ENCODE measurements at places on chromosomes 16 and 17.
A peak's percentile ranks its signal among the peaks of the same experiment; 100 is the strongest.

DNA sequence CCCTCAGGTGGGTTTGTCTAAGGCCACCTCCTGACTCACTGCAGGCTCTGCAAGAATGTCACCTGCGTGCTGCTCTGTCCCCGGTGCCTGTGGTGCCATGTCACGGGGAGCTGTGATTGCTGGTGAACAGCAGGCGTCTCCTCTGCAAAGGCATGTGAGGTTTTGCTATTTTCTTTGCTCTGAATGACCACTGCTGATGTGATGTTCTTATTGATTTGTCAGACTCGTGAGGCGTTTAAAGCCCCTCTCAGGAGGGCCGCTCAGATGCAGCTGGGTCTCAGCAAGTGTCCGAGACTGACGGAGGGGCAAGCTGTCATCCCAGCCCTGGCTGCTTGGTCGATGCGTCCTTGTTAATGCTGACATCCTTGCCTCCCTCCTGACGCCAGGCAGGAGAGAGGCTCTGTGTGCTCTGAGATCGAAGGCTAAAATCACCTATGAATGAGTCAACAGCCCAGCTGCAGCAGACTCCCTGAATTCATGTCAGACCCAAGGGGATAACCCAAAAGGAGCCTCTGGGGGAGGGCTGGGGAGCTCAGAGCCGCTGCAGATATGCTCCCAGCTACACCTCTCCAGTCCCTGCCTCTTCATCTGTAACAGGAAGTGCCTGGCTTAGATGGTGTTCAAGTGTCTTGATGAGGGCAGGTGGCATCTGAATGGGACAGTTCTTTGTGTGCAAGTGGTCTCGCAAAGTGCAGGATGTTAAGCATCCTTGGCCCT is 11.8 kb upstream of the PEMT start:
- no peak for DNase-seq

- DNase-seq, result no peak
Observed at GRCh38 chr17:11304568-11304967, 63.6 kb downstream of the SHISA6 start.

- no peak for DNase-seq
Observed at GRCh38 chr17:40023590-40024292, 8.5 kb downstream of the CSF3 start.

GRCh38 chr16:68116256-68116867 is 31.2 kb downstream of the NFATC3 start:
- no peak for DNase-seq

GRCh38 chr16:24145927-24146326 is 110.2 kb upstream of the CACNG3 start:
- DNase-seq, result no peak

- peak; percentile 20 for DNase-seq
Observed at GRCh38 chr17:75078284-75079022, 9.3 kb upstream of the SLC16A5 start.

DNA sequence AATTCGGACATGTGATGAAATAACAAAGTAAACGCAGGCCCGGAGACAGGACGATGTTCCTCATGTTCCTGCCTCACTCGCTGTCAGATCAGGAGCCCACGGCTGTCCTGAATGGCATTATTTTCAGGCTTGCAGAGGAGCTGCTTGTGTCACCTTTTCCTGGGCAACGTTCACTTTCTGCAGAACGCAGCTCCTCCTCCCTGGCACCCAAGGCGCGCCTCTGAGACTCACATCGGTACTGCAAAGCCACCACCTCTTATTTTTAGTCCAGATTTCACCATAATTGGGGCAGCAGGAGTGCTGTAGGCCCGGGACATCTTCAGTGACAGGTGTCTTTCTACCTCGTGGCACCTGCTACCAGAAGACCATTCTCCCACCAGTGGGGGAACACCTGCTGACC is 8.0 kb upstream of the C16orf96 start:
- no peak for DNase-seq

DNA sequence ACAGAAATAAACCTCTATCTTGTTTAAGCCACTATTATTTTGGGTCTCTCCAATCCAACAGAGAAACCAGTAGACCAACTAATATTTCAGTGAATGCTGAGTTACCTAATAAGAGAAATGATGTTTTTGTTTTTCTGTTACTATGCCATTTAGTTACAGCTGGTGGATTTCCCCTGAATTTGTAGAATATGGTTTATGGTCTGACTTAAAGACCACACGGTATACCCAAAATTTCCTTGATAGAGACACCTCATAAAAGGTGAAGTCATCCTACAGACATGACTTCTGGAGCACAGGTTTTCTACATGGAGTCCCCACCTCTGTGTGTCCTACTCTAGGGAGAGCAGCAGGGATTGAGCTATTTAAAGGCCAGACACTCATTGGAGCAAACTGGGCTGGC is 13.3 kb downstream of the PIK3R5 start:
- no peak for DNase-seq

DNA sequence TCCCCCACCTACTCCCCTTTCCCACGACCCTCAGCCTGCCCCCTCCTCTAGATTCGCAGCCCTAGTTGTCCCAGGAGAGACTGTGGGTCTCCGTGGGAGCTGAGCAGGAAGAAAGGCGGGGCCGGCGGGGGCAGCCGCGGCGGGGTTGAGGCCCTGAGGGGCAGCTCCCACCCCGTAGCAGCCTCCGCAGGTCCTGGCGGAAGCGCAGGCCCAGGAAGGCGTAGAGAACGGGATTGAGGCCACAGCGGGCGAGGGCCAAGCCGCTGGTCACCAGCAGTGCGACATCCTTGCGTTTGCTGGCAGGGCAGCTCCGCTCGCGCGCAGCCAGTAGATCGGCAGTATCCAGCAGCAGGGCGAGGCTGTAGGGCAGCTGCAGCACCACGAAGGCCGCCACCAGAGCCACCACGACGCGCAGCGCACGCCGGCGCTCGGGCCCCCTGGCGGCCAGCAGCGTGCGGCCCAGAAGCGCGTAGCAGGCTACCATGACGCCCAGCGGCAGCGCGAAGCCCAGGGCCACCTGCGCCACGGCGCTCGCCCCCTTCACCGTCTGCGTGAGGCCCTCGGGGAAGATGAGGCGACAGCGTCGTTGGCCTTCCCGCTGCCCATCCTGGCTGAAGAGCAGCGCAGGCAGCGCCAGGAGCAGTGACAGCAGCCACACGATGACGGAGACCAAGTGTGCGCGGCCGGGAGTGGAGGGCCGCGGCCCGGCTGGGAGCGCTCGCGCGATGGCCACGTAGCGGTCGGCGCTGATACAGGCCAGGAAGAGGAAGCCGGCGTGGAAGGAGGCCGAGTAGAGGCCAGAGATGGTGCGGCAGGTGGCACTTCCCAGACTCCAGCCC is 1.9 kb downstream of the CCR10 start:
- peak; percentile 82 for DNase-seq

DNA sequence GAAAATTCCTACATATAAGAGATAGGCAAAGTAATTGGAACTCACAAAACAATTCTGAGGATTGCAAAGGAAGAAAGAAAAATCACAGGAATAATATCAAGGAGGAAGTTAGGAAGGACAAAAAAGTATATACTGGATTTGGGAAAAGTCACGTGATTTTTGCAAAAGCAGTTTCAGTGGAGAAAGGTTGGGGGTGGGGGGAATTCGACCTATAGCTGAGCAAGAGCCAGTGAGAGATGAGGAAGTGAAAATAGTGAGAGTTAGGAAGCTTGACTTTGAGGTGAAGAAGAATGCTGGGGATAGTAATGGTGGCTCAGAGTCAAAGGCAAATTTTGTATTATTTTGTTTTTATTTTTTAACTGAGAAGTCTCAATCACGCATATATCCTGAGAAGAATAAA is 438.0 kb upstream of the PMFBP1 start:
- DNase-seq, result no peak

- no peak for DNase-seq
Observed at GRCh38 chr17:5000237-5000639, 2.5 kb downstream of the KIF1C start.

- no peak for DNase-seq
Observed at GRCh38 chr16:64880994-64881393, 240.9 kb downstream of the CDH11 start.

DNA sequence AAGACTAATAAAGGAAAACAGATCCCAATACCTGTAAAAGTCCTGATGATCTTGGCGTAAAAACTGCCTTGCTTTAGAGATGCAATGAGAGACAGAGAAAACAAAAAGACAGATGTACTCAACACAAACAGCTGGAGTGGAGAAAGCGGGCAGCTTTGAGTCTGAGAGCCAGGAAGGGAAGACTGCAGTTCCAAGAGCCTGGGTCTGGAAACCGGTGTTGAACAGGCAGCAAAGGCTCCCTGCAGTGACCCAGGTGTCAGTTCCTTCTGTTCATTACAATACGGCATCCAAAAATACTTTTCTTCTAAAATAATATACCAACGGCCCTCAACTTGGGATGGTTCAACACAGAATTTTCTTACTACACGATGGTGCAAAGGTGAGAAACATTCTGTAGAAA is 29.6 kb downstream of the VPS53 start:
- no peak for DNase-seq

DNA sequence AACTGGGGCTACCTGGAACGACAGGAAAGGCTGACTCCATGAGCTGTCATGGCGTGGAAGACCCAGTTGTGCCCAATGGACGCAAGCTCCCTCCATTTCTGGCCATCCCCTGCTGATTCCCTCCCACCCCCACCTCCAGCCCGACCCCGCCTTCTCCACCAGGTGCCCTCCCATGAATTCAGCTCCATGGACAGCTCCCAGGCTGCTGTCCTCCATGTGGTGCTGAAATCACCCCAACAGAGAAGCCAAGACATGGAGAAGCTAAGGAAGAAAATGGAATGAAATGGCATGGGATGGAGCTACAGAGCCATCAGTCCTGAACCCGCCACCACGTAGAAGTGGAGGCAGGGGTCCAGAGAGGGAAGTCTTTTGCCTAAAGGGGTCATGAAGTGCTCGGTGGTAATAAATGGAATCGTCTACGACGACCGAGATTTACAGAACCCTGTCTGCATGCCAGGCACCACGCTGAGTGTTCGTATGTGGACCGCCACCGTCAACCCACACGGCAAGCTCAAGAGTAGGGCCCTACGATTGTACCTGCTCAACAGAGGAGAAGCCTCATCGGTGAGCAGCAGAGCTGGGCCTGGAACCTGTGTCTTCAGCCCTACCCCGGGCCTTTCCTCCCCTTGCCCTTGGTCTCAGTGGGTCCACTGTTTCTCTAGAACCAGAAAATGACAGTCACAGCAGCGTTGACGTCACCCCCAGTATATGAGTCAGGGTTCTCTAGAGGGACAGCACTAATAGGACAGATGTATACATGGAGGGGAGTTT is 9.3 kb upstream of the ZC3H18 start:
- no peak for DNase-seq

GRCh38 chr16:73031155-73031866 is 16.6 kb downstream of the ZFHX3 start:
- DNase-seq, result no peak

GRCh38 chr16:51146256-51146924 is 4.7 kb downstream of the SALL1 start:
- no peak for DNase-seq

DNA sequence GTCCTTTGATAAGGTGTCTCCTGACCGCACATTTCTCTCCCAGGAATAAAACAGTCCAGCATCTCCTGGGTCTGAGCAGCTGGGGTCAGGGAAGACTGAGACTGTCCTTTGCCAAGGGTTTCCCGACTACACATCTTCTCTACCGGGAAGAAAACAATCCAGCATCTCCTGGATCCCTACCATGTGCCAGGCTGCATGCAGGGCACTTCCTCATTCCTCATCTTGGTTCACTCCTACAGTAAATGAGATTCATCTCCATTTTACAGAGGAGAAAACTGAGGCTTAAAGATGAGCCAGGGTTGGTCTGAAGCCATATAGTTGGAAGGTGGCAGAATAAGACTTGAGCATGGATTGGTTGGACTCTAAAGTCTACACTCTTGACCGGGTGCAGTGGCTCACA is 36.7 kb downstream of the NOG start:
- no peak for DNase-seq

GRCh38 chr17:34235389-34236028 is 19.6 kb upstream of the CCL2 start:
- no peak for DNase-seq

GRCh38 chr17:74339537-74340195 is 13.6 kb downstream of the KIF19 start:
- DNase-seq, result no peak

GRCh38 chr17:70938336-70938735 is 769.0 kb downstream of the KCNJ2 start:
- DNase-seq, result no peak

DNA sequence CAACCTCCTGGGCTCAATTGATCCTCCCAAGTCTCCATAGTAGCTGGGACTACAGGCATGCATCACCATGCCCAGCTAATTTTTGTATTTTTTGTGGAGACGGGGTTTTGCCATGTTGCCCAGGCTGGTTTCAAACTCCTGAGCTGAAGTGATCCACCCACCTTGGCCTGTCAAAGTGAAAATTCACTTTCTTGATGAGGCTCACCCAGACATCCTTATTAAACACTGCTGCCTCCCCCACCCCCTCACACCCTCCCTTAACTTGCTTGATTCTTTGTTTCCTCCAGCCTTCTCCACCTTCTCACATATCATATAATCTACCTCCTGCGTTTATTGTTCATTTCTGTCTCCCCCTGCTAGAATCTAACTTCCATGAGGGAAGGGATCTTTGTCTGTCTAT is 46.0 kb upstream of the TEX2 start:
- no peak for DNase-seq

DNA sequence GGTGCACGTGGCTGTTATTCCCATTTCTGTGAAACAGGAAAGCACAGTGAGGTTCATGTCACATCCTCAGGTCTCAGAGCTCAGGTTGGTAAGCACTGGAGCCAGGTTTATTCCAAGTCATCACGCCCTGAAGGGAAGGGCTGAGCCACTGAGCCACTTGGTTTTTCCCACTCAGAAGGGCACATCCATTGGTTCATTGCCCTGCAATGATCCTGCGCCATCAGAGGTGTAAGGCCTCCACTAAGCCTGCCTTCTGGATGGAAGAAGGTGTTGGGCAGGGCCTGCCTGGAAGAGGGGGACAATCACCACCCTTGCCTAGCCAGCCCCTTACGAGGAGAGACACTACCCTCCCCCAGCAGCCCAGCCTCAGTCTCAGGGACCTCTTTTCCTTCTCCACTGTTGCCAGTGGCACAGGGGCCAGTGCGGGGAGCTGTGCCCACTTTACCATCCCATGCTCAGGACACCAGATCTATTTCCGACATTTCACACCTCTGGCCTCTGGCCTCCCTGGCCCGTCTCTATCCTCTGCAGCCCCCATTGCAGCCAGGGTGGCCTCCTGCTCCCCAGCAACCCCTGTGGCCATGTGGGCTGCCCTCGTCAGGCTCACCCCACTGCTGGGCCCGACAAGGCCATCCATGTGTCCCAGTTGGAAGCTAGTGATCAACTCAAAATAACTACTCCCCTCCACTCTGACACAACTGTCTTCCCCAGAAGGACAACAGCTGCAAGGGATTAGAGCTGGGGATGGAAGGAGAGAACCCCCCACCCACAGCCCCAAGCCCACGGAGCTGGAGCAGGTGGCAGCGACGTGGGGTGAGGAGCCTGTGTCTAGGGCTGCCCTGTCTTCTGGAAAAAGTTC is 29.9 kb downstream of the CFAP20 start:
- DNase-seq, result no peak

All from activated CD4-positive, alpha-beta T cell treated with anti-CD3 and anti-CD28 coated beads for 48 hours (primary cell).